Renal cortex interstitium (tissue), 15 donors: ENCODE measurements at places on chromosomes 2 and 18. TPM values are rescaled to one million over a fixed set of nuclear protein-coding genes. Genes with fewer than 3 reads are reported as not detected.

DNA sequence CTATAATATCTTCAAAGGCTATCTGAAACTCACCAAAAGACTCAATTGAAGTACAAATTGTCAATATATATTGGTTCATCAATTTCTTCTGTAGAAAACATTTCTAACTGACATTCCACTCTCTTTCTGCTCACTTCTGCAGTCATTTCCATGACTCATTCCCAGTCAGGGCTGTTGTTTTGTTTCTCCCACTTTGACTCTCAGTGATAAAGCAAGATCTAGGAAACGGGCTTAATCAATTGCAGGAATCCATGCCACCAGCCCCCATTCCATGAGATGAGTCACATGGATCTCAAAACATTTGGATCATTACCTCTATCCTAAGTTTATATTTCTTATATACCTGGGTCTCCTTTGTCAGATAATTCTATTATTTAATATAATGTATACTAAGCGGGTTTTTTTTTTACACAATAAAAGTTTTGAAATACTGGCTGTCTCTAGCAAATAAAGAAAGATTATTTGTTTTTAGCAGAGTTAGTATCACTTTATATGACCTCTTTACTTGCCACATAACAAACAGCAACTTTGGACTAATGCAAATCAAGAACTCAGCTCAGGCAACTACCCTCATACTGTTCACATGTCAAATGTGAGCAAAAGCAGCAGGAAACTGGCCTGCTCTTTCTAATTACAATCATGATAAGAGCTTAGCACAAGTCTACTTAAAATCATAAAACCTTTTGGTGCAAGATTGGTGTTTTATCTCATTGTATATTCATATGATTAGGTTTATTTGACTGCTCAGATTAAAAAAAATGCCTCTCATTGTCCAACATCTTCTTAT lies 251.1 kb upstream of the PIK3C3 start:
- no peak for DNase-seq

- no peak for DNase-seq
Observed at GRCh38 chr2:38146907-38147307, 71.0 kb upstream of the CYP1B1 start.

DNA sequence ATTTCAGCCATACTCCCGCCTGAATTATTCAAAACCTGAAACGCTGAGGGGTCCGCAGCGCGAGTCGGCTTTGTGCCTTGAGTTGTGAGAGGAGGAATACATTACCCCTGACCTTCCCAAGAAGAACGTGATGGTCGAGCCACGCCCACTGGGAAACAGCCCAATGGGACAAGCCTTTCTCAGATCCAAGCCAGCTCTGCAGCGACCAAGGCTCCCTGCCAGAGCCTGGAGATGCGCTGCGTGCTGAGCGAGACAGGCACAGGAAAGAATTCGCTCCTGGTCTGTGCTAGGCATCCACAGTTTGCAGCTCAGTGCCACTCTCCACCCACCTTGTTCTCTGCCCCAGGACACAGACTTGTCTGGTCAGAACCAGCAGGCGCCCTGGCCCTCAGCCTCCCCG lies 74.1 kb upstream of the GLI2 start:
- DNase-seq = peak; percentile 17

DNA sequence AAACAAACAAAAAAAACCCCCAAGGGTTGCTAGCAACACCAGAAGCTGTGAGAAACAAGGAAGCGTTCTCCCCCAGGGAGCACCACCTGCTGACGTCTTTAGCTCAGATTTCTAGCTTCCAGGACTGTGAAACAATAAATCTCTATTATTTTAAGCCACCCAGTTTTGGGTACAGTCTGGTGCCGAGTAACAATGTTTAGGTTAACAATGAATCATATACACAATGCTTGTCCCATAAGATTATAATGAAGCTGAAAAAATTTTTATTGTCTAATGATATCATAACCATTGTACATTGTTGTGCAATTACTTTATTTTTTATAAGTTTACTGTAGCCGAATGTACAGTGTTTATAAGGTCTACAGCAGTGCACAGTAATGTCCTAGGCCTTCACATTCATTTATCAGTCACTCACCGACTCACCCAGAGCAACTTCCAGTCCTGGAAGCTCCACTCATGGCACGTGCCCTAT lies 72.1 kb upstream of the CAB39 start:
- no peak for DNase-seq

DNA sequence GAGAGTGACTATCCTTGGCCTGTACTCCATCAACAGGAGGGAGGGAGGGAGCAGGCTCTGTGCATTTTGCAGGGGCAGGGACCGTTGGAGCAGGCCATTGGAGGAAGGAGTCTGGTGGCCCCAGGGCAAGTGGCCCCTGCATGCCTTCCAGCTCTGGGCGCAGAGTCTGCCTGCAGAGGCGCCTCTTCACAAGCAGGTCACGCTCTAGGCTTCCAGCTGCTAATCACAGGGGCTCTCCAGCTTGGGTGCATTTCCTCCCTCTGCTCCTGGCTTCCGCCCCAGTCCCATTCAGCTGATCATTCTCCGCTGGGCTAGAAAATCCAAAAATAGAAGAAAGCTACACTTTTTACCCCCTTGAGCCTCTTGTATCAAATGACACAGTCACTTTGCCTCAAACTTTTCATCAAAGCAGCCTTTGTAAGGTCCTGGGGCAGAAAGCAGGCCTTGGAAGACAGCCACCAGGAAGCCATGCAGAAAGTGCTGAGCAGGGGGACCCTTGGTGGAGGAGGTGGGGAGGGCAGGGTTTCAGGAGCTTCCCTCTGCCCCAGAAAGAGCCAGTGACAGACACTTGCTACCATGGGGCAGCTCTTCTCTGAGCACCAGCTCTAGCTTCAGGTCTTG lies 11.3 kb downstream of the TMEM247 start:
- DNase-seq = no peak

GRCh38 chr2:14306268-14306861 lies 326.2 kb upstream of the LRATD1 start:
- DNase-seq = no peak

DNA sequence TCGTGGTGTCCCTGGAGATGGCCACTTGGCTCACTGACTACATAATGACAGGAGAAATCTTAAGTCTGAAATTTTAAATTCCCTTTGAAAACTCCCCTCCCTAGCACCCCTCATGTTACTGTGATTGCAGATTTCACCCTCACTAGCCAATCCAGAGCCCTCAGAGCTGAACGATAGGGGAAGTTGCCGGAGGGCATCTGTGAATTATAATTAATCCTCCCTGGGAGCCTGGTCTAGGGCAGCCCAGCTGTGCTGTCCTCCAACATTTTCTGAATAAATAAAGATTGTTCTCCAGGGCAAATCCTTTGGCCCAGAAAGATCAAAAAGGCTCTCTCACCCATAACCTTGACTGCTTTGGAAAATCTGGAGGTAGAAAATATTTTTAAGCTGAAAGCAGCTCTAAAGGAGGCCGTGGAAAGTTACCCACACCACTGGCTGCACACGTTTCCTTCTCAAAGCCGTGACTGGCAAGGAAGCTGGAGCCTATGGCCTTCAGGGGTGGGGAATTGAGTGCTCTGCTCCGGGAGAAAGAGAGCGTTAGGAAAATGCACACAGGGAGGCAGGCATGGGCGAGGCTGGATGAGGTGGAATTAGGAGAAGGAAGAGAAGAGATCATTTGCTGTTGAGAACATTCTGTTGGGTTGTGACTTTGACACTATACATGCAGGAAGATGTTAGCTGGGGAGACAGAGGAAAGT lies 68.9 kb upstream of the CNGA3 start:
- no peak for DNase-seq

GRCh38 chr2:140154706-140155105 lies 1374.5 kb upstream of the NXPH2 start:
- no peak for DNase-seq

DNA sequence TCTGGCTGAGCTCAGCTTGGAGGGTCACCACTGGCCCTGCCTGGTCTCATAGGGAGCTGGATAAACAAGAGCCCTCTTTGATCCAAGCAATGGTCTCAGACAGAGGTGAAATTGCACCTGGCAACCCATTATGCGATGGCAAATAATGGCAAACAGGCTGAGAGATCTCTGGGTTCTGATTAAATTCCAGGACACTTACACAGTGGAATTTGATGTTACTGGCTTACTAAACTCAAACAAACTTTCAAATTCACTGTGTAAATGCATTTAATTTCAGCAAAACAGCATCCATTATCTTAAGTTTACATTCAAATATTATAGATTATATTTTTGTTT lies 19.5 kb upstream of the STAT4 start:
- DNase-seq = no peak

- DNase-seq = no peak
Observed at GRCh38 chr2:106956879-106957278, 70.9 kb upstream of the ST6GAL2 start.

DNA sequence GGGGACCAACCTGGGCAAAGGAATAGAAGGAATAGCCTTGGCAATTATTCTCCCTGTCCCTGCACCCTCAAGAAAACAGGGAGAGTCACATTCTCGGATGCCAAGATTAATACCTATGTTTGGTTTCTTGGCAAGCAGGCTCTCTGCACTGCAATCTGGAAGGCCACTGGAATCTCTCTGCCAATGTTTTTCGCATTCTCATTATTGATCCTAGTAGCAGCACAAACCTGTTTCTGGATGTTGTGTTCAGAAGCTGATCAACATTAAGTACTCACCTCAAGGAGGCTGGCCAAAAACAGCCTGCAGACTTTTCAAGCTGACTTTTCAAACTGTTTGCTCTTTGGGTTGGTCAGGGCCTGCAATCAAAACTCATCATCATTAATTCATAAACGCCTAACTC lies 62.2 kb downstream of the CLHC1 start:
- DNase-seq = no peak

DNA sequence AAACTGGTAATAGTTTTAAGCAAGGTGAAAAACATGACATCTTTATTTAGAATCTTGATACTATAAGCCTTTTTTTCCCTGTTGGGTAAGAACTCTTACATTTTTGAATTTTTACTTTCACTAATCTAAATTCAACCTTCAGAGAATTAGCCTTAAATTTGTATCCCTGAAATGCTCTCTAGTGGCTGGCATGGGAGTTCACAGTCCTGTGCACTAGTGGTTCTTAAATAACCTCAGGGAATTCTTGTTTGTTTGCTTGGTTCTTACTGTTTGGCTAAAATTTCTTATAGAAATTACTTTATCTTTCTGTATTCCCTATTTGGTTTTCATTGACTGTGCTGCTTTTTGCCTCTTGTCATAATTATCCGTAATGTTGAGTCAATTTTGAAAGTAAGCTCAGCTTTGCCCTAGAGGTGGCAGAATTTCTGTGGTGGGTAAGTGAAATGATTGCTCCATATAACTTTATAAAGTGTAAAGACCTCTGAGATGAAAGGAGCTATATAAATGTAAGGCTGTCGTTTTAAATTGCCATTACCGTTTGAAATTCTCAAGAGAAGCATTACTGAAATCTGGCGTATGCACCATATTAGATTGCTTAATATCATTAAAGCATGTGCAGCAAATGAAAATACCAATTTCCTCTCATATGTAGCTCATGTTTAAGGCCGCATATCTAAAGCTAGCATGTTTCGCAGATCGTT lies 391.3 kb upstream of the FIGN start:
- DNase-seq = peak; percentile 6

Gene TMEM182
- polyA plus RNA-seq = 7.0 TPM

Gene NYAP2
- polyA plus RNA-seq = 0.03 TPM

Gene KRTCAP3
- 10.8 TPM for polyA plus RNA-seq

Gene MYO1B
- polyA plus RNA-seq = 118 TPM

Gene DPP4
- 106 TPM for polyA plus RNA-seq

Gene IL36B
- not detected for polyA plus RNA-seq

Gene RBKS
- polyA plus RNA-seq = 8.8 TPM

Gene MATN3
- 4.3 TPM for polyA plus RNA-seq
